ENCODE measurements at places on chromosomes 12 and 14. TPM values are rescaled to one million over a fixed set of nuclear protein-coding genes. Genes with fewer than 3 reads are reported as not detected.

KLHDC1 gene
- 0.81 TPM for total RNA-seq

GPX2 gene
- total RNA-seq: not detected

PRR4 gene
- total RNA-seq: 2.1 TPM

WNT5B gene
- total RNA-seq: not detected

ERP29 gene
- total RNA-seq: 79.7 TPM

BHLHE41 gene
- total RNA-seq: not detected

TMEM179 gene
- not detected for total RNA-seq

LRRIQ1 gene
- total RNA-seq: not detected
